ENCODE measurements at places on chromosomes 6 and 20. TPM values are rescaled to one million over a fixed set of nuclear protein-coding genes. Genes with fewer than 3 reads are reported as not detected.

The MUC21 gene
- total RNA-seq = 207 TPM

The OR2B6 gene
- not detected for total RNA-seq

The SPATS1 gene
- total RNA-seq = not detected

The SOBP gene
- total RNA-seq = 13.3 TPM

GRCh38 chr20:34717230-34718095, 13.3 kb downstream of the TP53INP2 start:
- DNase-seq = no peak

DNA sequence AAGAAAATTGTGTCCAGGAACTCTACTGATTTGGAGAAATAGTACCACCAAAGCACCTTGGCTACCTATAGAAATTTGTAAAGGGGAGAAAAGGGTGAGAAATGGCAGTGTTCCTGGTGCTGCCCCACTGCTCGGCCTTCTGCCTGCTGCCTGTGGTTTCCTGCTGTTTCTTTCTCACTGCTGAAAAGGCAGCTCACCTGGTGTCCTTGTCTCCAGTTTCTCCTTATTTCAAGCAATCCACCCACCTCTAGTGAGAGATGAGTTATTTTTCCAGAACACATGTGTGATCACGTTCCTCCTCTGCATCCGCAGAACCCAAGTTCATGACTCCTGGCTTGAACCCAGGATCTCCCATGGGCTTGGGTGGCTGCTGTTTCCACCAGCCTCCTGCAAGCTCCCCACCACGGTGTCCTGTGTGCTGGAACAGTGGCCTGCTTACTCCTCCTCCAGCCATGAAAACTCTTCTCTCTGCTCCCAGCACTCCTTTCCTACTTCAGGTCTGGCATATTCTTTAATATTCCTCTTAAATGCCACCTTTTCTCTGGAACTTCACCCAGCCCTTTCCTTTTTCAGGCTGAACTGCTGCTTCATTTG, 48.9 kb downstream of the ELOVL2 start:
- no peak for DNase-seq

- no peak for DNase-seq
Measured at GRCh38 chr6:88165844-88166492, at the start of gene CNR1. Gene CNR1 (minus strand): TSS chr6:88166347. CDS start chr6:88145274, 21,073 bp downstream.

DNA sequence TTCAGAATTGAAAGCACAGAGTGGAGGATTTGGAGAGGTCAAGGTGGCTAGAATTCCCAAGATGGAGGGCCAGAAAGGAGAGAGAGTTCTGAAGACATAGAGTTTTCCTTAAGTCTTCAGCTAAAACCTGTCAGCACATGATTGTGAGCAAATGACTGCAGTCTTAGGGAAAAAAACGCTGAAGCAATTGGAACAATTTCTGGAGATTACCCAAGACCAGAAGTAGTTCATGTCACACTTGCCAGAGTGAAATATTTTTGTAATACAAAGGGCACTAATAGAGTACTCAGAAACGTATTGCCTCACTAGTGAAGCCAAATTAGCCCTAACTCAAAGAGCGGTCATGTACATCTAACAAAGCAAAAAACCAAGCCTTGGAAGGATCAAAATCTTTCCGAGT, 541.3 kb upstream of the MARCKS start:
- DNase-seq = no peak

GRCh38 chr6:166752928-166753721, 126.1 kb upstream of the RPS6KA2 start:
- DNase-seq = no peak

- DNase-seq = peak; percentile 25
Measured at GRCh38 chr20:60258255-60258863, 300.1 kb downstream of the CDH26 start.

DNA sequence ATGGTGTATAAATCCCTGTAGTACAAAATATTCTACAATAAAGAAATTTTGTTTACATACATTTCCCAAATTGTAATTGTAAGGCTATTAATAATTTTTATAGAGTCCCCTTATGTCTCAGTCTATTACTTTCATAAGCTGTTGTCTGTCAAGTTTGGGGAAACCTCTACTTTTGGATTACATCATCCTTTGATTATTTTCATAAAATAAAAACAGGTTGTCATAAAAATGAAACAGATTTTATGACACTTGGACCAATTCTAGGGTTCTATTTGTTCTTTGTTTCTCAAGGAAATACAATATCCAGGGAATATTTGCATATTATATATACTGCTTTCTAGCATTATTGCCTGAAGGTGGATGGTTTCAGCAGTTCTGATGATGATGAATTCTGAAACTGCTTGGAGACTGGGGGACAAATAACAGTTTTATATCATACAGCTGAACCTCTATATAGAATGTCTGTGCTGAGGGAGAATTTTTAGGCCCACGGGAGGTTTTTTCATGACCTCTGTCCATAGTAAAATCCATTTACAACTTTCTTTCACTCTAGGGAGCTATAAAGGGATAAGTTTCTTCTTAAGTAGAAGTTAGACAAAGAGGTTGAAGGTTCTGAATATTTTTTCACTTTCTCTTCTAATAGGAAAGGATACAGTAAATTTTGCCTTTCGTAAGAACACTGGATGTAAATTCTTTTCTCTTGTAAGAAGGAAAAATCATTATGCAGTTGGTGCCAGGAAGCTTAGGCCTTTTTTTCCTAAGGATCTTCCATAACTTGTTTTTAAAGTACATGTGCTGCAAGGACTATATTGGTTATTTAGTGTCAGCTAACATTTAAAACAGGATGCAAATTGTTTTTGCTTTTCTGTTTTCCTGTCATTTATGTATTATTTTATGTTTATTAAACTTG, 58.0 kb downstream of the CD2AP start:
- DNase-seq = no peak

GRCh38 chr6:79223611-79224404, 10.7 kb downstream of the HMGN3 start:
- no peak for DNase-seq

GRCh38 chr20:507006-507758, 36.4 kb downstream of the CSNK2A1 start:
- DNase-seq = no peak

DNA sequence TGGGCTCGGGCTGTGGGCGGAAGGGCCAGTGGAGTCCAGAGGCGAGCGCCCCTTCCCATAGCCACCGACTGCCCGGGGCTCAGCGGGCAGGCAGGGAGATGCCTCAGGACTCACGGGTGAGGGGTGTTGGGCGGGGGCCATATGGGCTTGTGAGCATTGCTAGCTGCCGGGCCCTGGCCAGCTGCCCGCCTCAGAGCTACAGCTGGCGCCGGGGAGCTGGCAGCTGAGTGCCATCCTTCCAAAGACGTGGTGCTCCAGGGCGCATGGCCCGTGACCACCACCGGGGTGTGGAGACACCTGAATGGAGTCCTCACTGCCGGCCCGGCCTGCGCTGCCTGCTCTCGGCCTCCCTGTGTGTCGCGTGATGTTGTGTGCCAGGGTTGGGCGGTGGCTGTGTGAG, 10.6 kb upstream of the RBBP8NL start:
- no peak for DNase-seq

DNA sequence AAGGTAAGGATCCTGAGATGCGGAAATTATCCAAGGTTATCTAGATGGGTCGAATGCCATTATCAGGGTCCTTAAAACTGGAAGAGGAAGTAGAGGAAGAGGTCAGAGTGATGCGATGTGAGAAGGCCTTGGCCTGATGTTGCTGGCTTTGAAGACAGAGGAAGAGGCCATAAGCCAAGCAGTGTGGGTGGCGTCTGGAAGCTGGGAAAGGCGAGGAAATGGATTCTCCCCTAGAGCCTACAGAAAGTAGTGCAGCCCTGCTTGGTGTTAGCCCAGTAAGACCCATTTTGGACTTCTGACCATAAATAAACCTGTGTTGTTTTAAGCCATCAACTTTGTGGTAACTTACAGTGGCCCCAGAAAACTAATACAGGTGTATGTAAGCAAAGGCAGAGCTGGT, 2.0 kb downstream of the SRXN1 start:
- DNase-seq = no peak

- DNase-seq = no peak
Measured at GRCh38 chr6:6709106-6709505, 120.6 kb downstream of the LY86 start.

GRCh38 chr6:148383658-148384368, 41.2 kb downstream of the SASH1 start:
- no peak for DNase-seq

DNA sequence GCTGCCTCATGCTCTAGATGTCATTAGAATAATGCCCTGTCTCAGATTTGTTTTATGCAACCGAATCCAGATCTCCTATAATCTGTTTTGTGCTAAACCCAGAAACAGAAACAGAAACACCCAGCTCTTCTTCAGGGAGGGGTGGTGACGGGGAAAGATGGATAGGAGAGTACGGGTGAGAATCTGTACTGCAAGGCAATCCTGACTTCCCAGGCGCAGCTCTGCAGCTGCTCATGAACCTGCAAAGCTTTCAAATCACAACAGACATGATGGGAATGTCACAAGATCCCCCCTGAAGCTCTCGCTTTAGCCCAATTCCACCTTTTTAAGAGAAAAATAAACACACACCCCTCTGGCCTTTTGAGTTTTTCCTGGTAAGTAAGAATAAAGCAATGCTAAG, 71.5 kb downstream of the PPP1R3G start:
- DNase-seq = no peak
